Hindlimb muscle (tissue), 1 donor: ENCODE measurements at places on chromosomes 12 and 14. TPM values are rescaled to one million over a fixed set of nuclear protein-coding genes. Genes with fewer than 3 reads are reported as not detected.

TMPRSS12 gene
- polyA plus RNA-seq = 0.18 TPM

TAS2R10 gene
- polyA plus RNA-seq = 0.50 TPM

TBX3 gene
- 34.4 TPM for polyA plus RNA-seq

CDH24 gene
- polyA plus RNA-seq = 4.0 TPM

EFS gene
- 56.9 TPM for polyA plus RNA-seq

PRH2 gene
- polyA plus RNA-seq = not detected

PLEKHG7 gene
- 0.85 TPM for polyA plus RNA-seq

NCKAP5L gene
- polyA plus RNA-seq = 56.8 TPM

ART4 gene
- 0.22 TPM for polyA plus RNA-seq
